Fibroblast of lung (primary cell): ENCODE measurements at places on chromosomes 4 and X.

- no peak for DNase-seq
Measured at GRCh38 chr4:163473130-163473529, 424 bp downstream of the TKTL2 start.

GRCh38 chrX:151722241-151722846 is 6.5 kb downstream of the FATE1 start:
- peak; percentile 0 for DNase-seq

GRCh38 chr4:92064574-92064973 is 239.2 kb upstream of the GRID2 start:
- no peak for DNase-seq

DNA sequence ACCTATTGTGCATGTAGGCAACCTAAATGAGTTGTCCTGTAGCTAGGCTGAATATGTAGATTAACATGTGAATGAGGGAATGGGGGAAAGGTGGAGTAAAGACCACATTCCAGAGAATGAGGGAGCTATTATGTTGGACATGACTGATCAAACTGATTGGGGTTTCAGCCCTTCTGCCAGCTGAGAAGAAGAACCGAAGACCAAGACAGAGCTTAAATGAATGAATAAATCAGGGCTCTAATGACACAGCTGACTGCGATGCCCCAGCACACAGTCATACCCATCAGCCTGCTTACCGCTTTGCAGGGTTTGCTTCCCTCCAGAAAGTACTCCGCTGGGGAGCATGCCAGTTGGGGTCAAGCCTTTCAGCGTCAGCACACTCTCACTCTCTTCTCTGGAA is 315.4 kb downstream of the PPP3CA start:
- no peak for DNase-seq

GRCh38 chr4:148487181-148487580 is 45.0 kb upstream of the NR3C2 start:
- DNase-seq, result no peak

DNA sequence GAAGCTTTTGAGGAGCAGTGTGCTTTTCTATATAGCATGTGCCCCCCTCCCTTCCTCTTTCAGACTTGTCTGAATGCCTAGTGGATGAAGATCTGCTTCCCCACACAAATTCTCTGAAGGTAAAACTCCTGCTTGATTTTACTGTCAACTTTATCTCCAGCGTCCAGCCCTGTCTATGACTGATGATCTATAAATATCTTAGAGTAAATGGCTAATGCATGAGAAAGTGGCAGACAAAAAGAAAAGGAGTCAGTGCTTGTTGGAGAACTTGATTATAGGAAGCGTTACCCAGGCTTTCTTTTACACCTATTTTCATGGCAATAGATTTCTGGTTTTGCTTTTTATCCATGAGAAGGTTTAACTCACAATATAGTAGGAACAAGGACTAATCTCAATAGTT is 168.3 kb upstream of the HS3ST1 start:
- DNase-seq, result no peak

GRCh38 chr4:13640149-13640940 is 12.8 kb upstream of the BOD1L1 start:
- DNase-seq, result peak; percentile 74

DNA sequence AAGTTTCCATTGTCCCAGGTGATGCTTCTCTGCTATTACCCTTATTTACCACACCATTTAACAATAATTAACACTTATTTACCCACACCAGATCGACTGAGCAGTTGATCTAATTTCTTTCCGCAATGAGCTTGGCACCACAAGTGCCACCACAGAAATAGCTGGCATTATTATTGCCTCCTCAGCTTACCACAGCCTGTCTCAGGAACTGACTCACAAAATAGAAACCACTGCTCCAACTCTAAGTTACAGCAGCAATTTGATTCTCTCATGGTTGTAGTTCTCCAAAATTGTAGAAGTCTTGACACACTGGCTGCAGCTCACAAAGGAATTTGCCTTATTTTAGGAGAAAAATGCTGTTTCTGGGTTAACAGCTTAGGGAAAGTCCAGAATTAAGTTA is 22.5 kb downstream of the ZNF721 start:
- peak; percentile 78 for DNase-seq

DNA sequence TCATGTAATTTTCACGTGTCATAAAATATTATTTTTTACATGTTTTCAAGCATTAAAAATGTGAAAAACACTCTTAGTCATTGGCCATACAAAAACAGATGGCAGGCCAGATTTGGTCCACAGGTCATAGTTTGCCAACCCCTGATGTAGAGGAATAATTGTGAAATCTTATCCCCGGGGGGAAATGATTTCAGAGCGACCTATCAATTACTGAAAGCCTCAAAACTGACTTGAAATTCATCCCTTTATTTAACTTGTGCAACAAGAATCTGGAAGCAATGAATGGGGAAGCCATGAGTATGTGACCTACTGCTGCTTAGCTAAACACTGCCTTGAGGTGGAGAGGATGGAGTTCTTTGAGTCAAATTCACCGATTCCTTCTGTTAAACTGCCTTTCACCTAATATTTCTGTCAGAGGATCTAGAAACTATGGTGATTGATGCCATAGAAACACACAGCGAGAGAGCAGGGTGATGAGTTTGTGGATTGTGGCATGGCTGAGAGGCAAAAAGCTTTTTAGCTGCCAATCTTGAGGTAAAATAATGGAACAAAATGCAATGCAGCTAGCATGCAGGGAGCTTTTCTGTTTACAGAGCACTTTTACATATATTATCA is 30.3 kb upstream of the BRS3 start:
- no peak for DNase-seq

DNA sequence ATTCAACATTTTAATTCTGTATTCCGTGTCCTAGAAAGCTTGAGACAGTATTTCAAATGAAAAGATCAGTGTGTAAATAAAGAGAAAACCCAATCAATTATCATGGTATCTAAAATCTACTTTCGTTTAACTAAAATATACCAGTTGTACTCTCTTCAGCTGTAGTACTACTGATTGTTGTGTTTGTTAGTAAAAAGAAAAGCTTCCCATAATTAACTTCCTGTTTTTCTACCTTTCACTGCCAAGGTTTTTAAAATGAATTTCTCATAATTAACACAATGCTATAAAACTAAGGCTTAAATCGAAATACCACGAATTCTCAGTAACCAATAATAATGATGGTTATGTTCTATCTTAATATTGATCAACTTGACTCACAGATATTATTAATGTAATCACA is 37.4 kb downstream of the PPP3CA start:
- DNase-seq, result no peak

DNA sequence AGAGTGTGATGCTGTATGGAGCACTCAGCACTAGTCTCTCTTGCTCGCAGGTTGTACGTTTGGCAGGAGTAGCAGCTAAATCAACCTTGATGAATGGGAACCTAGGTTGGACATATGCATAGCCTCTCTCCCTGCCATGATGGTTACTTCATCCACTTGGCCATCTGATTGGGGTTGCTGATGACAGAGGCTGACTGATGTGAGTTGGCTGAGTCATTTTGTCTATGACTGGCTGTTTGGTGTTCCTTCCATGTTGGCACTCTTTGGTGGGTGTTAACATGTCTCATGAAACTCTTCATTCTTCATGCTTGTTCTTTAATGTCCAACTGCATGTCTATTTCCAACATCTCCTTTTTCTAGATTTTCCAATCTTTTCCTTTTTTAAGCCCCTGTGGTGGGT is 31.6 kb upstream of the SPARCL1 start:
- DNase-seq, result no peak

- DNase-seq, result no peak
Measured at GRCh38 chrX:103098488-103098887, 5.5 kb upstream of the NXF3 start.
